ENCODE measurements at places on chromosomes 11 and 22.

GRCh38 chr11:66325263-66325671 lies 8.4 kb upstream of the CD248 start:
- no peak for DNase-seq

DNA sequence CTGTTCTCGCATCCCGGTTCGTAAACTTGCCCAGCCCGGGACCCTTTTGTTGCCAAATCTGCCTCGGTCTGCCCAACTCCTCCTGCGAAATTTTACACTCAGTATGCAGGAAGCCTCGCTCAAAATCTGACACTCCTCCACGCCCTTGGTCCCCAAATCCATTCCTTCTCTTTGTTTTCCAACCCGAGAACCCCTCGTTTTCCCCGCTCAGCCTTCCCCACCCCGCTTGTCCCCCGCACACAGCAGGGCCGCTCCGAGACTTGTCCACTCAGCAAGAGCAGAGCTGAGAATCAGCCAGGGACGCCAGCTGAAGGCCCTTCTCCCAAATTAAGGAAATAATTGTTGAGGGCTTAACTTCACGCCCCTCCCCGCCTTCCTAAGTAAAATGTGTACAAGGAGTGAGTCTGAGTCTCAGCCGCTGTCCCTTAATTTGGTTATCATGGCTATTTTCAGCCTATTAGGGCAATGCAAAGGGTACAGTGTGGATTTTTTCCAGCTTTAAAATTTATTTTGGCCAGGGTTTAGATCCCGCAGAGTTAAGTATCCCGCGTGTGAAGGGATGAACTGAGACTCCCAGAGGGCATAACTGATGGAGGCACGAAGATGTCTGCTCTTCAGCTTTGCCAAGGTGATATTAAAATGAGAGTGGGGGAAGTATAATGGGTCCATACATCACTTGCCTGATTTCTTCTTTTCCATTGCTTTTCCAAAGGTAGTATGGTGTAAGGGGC lies 581 bp upstream of the FBXO3 start:
- DNase-seq, result no peak

DNA sequence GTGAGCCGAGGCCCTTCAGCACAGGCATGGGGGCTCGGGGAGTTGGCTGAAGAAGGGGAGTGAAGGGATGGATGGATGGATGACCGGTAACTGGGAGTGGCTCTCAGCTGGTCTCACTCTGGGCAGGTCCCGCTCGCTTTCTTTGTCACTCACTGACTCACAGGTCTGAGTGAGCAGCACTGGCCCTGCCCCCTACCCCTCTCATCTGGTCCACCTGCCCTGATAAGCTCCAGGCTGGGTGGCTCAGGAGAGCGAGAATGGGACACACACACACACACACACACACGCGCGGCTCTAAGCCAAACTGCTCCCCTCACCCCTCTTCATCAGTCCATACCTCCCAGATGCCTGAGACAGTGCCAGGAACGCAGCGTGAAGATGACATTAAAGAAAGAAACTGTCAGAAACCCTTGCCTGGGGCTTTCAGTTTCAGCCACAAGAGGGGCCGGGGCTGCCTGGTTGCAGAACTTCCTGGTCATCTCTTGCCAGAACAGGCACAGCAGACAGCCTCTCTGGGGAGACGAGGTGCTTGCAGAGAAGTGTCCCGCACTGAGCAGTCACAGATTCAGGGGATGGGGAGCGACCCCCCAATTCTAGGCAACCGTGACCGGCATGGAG lies 16.5 kb upstream of the SHISAL1 start:
- DNase-seq, result no peak

GRCh38 chr11:47083913-47084312 lies 92.8 kb downstream of the ARFGAP2 start:
- no peak for DNase-seq

GRCh38 chr11:120197251-120197891 lies 13.5 kb upstream of the OAF start:
- DNase-seq, result no peak

DNA sequence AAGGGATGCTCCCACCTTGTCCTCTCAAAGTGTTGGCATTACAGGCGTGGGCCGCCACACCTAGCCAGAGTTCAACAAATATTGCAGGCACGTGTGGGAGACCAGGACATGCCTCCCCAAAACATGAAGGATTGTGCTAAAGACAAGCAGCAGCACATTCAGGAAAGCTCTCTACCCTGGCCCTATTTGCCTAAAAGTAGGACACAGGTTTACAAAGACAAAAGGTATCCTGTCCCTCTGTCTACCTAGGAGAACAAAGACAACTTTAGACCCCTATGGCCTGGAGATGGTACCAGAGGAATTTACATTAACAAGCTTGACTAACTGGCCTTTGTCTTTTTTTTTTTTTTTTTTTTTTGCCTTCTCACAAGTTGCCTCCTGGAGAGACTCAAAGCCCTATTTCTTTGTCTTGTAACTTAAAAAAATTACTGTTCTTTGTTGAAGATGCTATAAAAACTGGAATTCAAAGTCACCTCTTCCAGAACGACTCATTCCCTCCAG lies 859 bp upstream of the ACCS start:
- DNase-seq, result no peak

DNA sequence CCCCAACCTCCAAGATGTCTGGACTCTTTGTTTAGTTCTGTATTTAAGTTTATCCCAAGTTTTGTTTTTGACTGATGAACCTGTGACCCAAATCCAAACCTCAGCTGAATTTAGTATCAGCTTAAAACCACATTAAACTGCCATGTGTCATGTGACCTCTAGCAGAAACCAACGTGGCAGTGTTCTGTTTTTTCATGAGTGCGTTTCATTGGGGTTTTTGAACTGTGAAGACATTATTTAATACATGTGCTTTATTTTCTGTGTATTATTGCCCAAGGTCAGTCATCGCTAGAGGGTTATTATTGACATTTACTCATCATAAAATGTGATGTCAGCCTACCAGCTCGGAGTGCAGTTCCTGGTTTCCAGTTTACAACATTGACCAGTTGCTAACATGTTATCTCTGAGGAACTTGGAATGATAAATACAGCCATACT lies 1.8 kb downstream of the TLCD5 start:
- no peak for DNase-seq

- DNase-seq, result no peak
Observed at GRCh38 chr11:125111001-125111342, 454 bp downstream of the TMEM218 start.

GRCh38 chr22:26941896-26942636 lies 284.7 kb downstream of the MIAT start:
- no peak for DNase-seq

- DNase-seq, result no peak
Observed at GRCh38 chr22:39815932-39816331, 77.6 kb downstream of the ENTHD1 start.

GRCh38 chr22:19819208-19819910 lies 35.3 kb downstream of the GNB1L start:
- peak; percentile 5 for DNase-seq

DNA sequence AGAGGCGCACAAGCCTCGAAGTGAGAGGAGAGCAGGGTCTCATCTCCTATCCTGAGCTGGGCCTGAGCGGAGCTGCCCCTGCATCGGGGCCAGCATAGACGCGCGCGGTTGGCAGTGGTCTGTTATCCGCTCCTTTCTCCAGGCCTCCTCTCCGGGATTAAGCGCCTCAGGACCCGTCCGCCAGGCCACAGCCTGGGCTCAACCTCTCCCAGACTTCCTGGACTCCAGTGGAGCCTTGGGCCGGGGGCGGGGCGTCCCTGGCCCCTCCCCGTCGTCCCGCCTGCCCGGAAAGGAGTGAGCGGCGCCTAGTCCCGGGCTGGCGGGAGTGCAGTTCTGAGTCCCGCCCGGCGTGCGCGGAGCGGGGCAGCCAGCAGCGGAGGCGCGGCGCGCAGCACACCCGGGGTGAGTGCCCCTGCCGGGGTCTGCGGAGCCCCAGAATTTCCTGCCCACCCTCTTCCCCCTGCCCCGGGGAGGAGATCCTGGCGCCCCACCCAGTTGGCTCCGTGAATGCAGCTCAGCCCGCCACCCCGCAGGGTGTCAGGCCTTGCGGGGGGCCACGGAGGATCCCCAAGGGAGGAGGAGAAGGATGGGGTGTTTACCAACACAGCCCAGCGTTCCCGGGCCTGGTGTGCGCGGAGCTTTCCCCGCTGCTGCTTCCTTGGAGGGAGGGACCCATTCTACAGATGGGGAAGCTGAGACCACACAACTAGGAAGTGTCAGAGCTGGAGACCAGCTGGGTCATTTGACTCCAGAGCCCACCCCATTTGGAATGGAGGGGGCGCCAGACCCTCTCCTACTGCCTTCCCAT lies at the start of gene TCIRG1:
TCIRG1 (plus strand) TSS at position 308 of the 808 bp plus-strand sequence. CDS start 2,247 bp downstream, outside the sequence.
- DNase-seq, result peak; percentile 68

DNA sequence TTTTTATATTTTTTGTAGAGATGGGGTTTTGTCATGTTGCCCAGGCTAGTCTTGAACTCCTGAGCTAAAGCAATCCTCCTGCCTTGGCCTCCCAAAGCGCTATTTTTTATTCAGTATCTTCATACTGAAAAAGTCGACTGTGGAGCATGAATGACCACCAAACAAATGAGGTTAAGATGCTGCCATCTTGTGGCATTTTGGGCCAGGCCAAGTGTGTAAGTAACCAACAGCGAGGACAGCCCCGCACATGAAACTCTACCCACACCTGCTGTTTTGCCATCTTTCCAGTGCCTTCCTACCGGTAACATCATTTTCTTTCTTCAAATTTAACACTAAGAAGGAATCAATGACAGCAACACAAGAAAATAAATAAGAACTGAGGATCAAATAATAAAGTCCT lies 32.2 kb upstream of the AQP11 start:
- DNase-seq, result no peak

DNA sequence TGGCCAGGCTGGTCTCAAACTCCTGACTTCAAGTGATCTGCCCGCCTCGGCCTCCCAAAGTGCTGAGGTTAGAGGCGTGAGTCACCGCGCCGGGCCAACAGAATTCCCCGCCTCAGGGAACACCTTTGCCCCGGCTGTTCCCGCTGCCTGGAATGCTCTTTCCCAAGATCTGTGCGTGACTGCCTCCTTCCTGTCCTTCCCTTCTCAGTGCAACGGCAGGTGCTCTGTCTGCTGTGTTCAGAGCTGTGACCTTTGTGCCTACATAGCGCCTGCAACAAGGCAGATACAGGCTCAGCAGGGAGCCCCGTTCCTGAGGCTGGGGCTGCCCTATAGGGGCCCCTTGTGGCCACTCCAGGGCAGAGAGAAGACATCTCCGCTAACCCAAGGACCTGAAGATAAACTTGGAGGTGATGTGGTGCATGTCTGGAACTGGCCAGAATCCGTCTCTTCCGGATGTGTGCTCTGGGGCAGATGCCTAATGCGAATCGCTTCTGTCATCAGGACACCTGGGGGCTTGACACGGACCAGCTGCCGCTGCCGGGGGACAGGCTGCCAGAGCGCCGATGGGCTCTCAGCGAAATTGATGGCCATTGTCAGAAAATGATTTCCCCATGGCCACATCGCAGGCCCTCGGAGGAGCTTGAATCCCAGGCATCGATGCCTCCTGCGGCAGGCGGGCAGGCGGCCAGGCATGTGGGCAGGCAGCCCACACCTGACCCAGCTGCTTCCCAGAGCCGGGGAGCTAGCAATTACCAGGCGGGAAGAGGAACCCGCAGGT lies 43.5 kb upstream of the TCF20 start:
- DNase-seq, result peak; percentile 50

- no peak for DNase-seq
Observed at GRCh38 chr22:17201285-17201945, 17.8 kb downstream of the ADA2 start.

- DNase-seq, result no peak
Observed at GRCh38 chr11:71563406-71563805, 2.0 kb upstream of the KRTAP5-10 start.

DNA sequence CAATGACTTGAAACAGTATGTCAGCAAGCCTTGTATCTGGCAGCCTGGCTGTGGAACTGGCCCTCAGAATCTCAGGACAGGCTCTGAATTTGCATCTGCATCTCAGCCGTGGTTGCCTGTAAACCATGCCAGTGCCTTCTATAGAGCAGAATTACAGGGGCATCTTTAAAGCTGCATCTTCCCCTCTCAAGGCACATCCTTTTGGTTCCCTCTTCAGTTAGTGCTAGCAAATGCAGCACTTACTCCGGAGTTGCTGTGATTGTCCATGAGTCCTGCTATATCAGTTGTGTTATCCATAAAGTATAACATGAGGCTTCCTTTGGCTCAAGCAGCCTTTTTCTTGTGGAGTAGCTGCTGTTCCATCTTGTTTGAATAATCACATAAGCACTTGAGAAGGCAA lies 53.9 kb upstream of the PARVG start:
- no peak for DNase-seq

GRCh38 chr22:45496451-45496941 lies 6.2 kb upstream of the FBLN1 start:
- DNase-seq, result no peak

DNA sequence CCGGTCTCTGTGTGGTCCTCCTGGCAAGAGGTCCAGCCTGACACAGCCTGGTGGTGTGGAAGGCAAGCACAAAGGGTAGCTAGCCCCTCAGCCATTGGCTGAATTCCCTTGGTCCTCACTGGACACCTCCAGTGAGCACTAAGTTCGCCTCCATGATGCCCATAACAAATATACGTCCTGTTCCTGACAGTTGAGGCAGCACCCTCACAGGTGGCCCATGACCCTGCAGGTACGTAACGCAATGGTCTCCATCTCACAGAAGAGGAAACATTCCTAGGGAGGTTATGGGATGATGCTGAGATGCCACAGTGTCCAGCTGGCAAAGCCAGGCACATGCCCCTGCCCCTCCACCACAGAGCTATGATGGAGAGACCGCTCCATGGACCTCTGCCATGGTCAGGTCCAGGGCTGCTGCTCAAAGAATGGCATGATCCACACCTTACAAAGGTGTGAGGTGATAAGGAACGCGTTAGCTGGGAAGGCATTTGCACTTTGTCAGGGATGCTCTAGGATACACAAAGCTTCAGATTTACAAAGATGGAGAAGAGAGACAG lies 1.4 kb upstream of the GNAZ start:
- DNase-seq, result peak; percentile 8

- peak; percentile 92 for DNase-seq
Observed at GRCh38 chr11:67240576-67241389, 25.5 kb upstream of the GRK2 start.

DNA sequence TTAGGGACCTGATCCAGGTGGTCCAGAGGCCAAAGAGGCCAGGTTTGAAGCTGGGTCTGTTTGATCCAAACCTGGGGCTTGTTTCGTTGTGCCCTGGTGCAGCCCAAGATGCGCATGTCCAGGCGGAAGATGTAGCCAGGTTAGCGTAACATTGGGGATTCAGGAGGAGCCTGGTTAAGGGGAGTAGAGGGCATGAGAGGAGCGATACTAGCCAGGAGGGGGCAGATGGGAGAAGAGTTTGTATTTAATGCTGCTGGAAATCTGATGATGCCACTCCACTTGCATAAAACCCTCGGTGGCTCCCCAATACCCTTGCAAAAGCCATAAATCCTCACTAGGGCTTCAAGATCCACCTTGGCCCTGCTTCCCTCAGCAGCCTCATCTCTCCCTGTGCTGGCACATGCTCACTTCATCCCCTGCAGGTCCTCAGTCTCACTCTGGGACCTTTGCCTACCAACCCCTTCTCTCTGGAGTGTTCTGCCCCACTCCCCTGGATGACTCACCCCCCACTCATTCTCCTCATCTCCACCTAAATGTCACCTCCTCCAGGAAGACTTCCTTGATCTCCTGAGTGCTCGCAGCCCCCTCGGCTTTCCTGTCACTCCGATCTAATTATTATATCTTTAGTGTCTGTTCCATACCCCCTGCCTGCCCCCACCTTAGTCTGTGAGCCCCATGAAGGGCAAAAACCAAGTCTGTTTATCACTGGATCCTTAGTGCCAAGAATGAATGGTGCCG lies 95.9 kb downstream of the MIAT start:
- DNase-seq, result no peak

GRCh38 chr11:3659595-3660515 lies 11.3 kb downstream of the CHRNA10 start:
- DNase-seq, result no peak

Measured in CD4-positive, alpha-beta T cell treated with Interleukin-15 for 1 hour (primary cell).